ENCODE measurements at places on chromosomes 4 and X.

DNA sequence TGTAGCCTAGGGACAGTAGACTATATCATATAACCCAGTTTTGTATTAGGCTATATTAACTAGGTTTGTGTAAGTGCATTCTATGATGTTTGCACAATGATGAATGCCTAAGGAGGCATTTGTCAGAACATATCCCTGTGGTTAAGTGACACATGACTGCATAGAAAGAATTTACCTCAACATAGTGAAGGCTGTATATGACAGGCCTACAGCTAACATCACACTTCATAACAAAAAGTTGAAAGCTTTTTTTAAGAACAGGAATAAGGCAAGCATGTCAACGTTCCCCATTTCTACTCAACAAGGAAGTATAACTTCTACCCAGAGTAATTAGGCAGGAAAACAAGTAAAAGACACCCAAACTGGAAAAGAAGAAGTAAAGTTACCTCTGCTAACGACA lies 165.9 kb upstream of the NDST4 start:
- peak; percentile 16 for DNase-seq

DNA sequence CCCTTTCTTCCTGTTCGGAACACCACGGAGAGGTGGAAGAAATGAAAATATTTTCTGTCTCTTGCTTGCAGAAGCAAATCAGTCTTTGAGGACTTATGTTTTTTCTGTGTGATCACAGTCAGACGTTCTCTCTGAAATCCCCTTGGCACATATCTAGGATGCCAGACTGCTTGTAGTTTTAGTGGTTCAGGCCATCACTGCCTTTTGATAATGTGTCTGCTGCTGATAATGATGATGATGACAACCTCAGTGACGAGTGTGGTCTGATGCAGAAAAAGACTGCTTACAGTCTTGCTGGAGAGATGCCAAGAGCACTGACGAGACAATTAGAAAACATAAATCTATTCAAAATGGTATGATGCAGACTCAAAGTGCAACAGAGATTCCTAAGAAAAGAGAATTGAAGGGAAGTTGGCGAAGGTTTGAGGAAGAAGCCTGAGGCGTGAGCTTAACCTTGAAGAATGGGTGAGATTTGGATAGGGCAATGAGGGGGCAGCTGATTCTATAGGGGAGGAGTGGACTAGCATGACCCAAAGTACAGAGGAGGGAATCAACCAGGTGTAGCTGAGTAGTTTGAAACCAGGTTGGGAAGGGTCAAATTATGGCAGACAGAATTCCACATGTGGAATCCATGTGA lies 7.9 kb downstream of the RAB33A start:
- DNase-seq, result no peak

DNA sequence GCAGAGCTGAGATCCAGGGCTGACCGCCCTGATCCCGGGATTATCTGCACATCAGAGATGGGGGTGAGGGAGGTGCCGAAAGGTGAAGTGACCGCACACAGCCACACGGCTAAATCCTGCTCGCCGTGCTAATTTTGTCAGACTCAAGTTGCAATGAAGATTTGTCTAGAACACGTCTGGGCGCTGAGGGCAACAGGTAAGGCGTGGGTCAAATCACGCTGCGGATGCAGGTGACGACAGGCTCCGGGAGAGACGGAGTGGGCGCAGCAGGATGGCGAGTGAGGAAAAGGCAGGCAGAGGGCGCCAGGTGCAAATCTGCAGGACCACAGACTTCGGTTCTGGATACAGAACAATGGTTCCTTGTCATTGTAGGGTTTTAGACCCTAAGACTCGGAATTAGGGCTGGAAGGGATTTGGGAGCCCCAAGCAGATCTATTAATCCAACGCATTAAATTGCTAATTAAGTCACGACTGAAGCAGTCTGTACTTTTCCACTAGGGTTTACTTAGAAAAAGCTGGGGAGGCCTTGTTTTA lies 1.9 kb upstream of the TBC1D14 start:
- DNase-seq, result no peak

DNA sequence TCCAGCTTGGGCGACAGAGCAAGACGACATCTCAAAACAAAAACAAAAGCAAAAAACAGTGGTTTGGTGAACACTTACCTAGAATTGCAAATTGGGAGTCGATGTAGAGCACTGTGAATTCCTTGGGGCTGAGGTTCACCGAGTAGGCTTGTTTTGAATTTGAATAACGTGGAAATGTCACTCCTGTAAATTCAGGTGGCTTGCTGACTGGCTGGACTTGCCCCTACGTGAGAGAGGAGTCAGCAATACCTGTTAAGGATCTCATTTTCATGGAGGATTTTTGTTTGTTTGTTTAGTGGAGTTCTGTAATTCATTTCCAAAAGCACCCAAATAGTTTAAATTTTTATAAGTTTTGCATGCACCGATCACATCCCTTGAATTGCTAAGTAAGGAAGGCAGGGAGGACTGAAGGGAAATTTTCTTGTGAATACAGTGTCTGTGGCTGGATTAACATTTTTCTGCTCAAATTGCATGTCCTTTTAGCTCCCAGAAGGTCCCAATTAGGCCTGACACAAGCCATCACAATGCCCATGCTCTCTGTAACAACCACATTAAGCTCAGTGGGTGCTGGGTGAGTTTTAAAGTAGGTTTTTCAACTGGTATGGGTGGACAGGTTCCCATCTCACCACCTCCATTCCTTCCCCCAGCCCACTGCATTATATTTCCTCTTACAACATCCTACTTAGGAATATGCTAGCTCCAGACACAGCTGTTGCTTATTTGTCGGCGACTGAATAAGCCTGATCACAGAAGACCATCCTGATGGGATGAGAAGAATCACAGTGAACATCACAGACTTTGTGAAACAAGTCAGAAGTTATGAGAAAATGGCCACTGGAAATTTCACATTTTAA lies 58.5 kb upstream of the TTC29 start:
- no peak for DNase-seq

GRCh38 chr4:76740866-76741662 lies 156.9 kb downstream of the SOWAHB start:
- DNase-seq, result no peak

DNA sequence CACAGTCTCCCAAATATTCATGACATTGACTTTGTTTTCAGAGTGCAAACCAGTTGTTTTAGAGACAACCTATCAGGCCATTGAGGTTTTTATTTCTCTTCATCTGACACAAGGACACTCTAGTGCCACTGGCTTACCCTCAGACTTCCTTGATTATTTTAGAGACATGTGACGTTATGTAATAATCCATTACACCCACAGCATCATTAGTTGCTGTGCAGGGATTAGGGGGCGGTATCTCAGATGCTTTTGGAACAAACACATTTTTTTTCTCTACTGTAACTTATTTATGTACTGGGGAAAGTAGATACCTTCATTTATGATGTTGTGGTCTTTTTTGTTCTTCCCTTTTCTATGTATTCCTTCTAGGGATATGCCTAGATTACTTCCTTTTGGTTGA lies 2293.1 kb downstream of the PCDH7 start:
- DNase-seq, result no peak

GRCh38 chr4:86398187-86398586 lies 38.3 kb upstream of the MAPK10 start:
- no peak for DNase-seq

DNA sequence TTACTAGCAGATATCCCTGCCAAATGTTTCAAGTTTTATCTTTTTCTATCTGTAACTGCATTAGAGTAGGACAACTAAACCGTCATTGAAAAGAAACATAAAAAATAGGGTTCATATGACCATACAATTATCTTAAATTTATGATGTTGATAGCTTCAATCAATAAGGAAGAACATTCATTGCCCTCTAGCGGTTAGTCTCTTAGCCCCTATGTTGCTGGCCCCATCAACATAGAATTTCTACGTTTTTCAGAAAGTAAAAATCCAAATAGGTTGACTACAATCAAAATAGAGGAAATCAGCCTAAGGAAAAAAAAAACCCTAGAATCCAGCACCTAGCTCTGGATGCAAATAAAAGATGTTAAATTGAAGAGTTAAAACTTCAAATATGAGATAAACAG lies 225.1 kb upstream of the ITM2A start:
- no peak for DNase-seq

DNA sequence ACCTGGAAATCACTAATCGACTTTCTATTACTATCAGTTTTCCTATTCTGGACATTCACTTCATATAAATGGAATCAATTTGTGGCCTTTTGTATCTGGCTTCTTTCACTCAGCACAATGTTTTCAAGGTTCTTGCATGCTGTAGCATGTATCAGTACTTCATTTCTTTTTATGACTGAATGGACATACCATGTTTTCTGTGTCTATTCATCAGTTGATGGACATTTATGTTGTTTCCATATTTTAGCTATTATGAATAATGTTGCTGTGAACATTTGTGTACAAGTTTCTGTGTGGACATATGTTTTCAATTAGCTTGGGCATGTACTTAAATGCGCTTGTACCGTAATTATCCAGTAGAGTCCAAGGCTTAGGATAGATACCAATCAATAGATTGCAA lies 19.9 kb upstream of the RELL1 start:
- DNase-seq, result no peak

DNA sequence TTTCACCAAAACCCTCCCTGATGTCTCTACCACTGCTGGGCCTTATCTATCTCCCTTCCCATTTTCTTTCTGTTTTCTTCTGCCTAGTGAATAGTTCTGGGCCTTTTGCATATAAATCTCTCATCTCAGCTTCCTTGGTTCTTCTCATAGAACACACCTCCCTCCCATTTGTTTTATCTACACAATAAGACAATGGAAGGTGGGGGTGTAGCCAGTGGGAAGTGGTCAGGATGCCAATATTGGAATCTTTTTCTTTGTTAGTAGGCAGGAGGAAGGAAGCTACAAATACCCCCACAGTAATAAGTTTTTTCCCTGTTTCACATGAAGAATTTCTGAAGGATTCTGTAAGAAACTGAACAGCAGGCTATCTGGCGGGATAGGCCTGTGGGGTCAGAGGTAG lies 30.9 kb upstream of the RHOH start:
- no peak for DNase-seq

DNA sequence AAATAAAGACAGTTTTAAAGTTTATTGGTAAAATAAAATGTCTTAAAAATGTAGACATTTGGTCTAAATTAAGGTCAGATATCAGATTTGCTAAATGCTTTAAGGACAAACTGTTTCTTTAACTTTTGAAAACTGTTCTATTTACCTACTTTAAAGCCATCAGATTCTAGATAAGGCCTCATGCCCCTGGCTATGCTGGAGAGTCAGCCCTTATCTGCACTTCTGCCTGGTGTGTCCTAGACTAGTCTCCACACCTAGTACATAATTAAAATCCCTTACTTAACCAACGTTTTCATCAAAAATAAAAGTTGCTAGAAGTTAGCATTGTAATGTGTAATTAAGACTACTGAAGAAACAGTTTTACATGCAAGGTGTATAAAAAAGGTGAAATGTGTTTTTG lies 25.6 kb downstream of the HSD17B11 start:
- no peak for DNase-seq

DNA sequence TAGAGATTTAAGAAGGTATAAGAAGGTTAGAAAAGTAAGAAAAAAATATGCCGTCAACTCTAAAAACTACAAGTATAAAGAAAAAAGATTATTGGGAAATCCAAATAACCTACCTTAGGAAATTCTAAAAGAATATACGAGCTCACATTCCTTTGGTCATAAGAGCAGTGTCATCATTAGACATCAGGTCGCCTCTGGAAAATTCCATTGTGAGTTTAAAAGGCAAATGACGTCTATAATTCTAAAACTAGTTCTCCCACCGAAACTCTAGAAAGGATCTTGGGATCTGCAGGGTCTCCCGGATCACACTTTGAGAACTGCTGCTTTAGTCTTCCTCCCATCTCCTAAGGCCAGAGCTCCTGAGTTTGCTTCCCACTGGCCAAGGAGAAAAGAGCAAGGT lies 518 bp upstream of the SAT1 start:
- DNase-seq, result no peak

GRCh38 chrX:150269605-150270254 lies 93.4 kb upstream of the MAMLD1 start:
- no peak for DNase-seq

GRCh38 chr4:30760551-30760950 lies 40.4 kb downstream of the PCDH7 start:
- no peak for DNase-seq

DNA sequence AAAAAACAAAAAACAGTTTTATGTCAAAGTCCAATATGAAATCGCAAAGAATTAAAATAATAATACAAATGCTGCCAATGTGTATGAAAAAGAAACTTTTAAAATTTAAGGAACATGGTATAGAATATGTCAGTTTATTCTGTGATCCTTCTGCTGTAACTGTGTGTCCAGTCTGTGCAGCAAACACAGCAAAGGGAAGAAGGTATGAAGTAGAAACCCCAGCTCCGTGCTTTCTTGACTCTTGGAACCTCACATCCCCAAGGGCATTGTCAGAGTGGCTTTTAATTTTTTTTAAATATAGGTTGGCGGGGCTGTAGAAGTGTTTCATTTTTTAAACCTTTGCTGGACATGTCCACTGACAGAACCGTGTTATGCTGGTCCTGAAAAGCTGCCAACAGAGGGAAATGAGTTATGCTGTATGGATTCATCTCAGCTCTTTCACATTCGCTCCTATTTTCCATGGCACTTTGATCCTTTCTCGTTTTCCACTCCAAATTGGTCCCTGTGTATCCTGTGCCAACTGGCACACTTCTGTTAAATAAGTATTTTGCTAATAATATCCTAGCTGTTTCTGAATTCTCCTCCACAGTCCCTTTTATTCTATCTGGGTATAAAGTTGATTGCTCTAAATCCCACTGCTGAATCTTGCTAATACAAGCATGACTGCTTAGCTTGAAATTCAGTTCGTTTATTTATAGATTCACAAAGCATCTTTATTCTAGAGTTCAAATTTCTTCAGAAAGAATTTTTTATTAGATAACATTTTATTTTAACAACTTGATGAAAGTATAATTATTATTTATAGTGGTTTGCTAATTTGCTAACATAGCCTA lies 127.0 kb upstream of the DDIT4L start:
- no peak for DNase-seq

DNA sequence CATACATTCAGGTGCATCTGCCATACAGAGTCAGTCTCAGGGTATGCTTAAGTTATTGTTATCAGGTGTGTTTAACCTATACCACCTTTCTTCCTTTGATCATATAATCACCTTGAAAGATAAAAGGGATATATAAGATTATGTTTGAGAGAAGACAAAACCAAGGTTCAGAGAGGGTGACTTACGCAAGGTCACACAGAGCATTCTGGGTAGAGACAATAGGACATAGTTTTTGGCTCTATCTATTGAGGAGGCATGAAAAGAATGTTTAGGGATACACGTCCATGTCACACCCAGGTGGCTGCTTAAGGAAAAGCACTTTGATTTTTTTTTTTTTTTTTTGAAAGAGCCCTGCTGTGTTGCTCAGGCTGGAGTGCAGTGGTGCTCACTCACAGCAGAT lies 327.1 kb upstream of the RPS6KA3 start:
- DNase-seq, result no peak

DNA sequence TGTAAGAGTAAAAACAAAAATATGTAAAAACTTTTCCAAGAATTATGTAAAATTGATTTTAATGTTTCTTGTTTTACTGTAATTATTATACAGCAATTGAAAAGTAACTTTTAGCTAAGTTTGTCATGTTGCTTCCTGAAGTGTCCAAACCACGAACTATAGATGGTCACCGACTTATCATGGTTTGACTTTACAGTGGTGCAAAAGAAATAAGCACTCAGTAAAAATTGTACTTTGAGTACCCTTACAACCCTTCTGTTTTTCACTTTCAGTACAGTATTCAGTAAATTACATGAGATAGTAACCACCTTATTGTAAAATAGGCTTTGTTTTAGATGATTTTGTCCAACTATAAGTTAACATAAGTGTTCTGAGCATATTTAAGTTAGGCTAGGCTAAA lies 93.8 kb downstream of the SLC10A6 start:
- DNase-seq, result no peak
